ENCODE measurements at places on chromosomes 12 and 14. TPM values are rescaled to one million over a fixed set of nuclear protein-coding genes. Genes with fewer than 3 reads are reported as not detected.
A peak's percentile ranks its signal among the peaks of the same experiment; 100 is the strongest.

GRCh38 chr12:75698052-75698451, 186.6 kb upstream of the KRR1 start:
- no peak for DNase-seq

GRCh38 chr12:22409377-22410164, 75.1 kb upstream of the ST8SIA1 start:
- peak; percentile 61 for DNase-seq

PSMC6 gene
- 71.4 TPM for total RNA-seq

GRCh38 chr14:53533384-53533970, 380.4 kb upstream of the DDHD1 start:
- DNase-seq: no peak

DNA sequence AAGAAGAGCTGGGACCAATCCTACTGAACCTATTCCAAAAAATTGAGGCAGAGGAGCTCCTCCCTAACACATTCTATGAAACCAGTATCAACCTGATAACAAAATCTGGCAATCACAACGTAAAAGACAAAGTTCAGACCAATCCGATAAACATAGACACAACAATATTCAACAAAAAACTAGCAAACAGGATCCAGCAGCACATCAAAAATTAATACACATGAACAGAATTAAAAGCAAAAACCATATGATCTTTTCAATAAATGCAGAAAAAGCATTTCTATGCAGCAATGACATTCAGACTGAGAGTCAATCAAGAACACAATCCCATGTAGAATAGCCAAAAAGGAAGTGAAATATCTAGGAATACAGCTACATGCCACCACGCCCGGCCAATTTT, 7.0 kb upstream of the CLEC14A start:
- no peak for DNase-seq
